ENCODE measurements at places on chromosomes 4 and X.
A peak's percentile ranks its signal among the peaks of the same experiment; 100 is the strongest.

DNA sequence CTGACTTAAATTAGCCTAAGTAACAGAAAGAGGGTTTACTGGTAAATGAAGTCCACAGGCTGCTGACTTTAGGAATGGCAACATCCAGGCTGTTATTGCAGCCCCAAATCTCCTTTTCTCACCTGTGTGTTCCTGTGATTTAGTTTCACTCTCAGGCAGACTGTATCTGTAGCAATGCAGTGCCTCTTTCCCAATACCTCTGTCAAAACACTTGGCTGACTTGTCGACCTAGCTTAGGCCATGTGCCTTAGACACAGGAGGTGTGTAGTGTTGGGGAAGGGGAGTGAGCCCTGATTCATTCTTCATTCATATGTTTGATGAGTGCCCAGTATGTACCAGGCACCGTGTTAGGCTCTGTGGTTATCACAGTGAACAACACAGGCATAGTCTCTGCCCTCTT is 46.9 kb downstream of the JADE3 start:
- DNase-seq, result no peak

DNA sequence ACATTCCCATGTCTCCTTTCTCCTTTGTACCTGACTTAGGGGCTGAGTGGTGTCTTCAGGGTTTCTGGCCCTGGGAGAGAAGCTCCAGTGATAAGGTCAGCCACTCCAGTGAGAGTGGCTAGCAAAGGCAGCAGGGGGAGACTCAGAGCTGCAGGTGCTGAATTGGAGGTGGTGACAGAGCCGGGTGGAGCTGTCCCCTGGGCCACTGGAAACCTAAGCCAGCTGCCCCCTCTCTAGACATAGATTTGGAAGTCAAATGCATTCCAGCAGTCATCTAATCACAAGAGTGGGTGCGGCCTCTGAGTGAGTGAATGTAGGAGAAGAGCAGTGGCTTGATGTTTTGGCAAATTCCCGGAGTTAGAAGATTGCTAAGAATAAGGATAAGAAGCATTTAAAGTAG is 28.5 kb downstream of the TRIM2 start:
- no peak for DNase-seq

DNA sequence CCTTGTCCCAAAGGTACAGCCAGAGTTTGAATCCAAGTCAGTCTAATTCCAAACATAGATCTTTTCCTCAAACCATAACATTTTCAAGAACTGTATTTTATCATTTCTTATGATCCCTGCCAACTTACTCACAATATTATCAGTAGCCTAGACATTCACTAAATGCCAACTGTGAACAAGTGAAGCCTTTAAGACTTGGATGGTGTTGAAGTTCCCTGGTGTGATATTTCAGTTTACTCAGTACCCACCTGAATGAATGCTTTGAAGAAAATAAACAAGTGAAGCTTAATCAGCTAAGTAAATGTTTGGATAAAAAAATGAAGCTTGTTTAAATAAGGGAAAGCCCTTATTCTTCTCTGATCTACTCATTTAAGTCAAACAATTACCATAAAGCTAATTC is 1028.3 kb downstream of the DMD start:
- no peak for DNase-seq

DNA sequence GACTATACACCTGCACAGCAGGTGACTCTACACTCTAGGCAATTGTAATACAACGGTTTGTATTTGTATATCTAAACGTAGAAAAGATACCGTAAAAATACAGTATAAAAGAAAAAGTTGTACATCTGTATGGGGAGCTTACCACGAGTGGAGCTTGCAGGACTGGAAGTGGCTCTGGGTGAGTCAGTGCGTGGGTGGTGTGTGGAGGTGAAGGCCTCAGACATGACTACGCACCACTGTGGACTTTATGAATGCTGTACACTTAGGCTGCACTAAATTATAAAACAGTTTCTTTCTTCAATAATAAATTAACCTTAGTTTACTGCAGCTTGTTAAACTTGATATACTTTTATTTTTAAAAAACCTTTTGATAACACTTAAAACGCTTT is 85.0 kb upstream of the FAT1 start:
- DNase-seq, result peak; percentile 3

DNA sequence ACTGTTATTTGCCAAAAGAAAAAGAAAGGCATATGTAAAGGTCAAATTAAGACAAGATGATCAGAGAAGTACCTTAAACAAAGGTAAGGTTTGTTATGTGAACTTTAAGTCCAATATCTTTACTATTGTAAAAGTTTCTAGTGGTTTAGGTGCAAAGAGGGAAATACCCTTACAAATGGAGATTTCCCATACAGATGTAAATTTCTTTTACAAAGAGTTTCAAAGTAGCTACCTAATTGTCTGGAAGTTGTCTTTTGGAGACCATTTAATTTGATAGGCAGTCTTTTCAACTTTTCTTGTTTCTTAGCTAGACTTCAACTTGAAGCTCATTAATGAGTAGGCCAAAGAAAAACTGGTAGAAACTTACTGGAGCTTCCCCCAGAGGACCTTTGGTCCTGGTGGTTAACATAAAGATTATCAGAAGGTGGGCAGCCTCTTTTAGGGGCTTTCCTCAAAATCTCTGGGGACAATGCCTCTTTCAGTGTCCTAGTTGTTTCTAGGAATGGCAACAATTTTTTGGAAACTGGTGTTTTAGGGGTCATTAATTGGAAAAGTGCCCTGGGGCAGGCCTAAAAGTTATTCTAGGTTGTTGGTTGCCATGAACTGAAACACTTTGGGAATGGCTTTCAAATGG is 297.3 kb downstream of the GUCY2F start:
- no peak for DNase-seq
